ENCODE measurements at places on chromosomes 6 and 20.

GRCh38 chr20:51326201-51326819 lies 216.2 kb downstream of the NFATC2 start:
- peak; percentile 32 for DNase-seq

- DNase-seq: no peak
These were observed 6.7 kb downstream of the XRN2 start for GRCh38 chr20:21309678-21310467.

DNA sequence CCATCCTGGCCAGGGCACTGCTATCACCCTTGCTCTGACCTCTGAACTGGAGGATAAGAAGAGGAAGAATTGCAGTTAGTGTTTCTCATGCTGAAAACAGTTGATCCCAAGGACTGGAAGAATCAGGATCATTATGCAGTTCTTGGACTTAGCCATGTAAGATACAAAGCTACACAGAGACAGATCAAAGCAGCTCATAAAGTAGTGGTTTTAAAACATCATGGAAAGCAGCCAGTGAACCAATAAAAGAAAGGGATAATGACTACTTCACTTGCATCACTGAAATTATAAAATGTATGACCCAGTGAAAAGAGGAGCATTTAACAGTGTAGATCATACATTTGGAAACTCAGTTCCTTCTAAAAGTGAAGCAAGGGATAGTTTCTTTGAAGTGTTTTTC lies 47.7 kb downstream of the DNAH8 start:
- DNase-seq: no peak

DNA sequence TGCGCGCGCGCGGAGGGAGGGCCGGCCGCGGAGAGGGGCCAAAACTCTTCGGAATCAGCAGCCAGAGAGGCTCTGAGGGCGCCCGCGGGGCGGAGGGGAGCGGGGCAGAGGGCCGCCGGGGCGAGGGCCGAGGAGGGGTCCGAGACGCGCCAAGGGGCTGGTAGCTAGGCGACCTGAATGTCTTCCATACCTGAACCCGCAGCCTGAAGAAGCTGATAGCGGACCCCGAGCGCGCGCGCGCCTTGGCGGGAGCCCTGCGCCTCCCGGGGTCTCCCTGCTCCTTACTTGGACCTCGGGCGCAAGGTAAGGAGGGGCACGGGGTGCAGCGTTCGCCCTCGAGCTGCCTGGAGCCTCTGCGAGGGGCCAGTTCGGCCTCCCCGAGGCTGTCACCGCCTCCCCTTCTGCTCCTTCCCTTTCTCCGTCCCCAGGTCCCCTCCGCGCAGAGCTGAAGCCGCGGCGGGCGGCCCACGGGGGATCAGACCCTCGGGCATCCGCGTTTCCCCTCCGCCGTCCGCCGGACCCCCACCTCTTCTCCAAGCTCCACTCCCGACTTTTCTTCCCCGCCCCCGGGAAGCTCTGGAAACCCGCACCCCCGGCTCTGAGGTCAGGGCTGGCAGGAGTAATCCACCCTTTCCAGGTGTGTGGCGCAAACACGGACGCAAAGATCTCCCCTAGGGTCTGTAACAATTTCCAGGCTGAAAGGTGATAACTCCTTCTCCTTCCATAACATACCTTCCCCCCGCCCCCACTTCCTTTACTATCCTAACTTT lies 13.1 kb upstream of the DEK start:
- DNase-seq: no peak

DNA sequence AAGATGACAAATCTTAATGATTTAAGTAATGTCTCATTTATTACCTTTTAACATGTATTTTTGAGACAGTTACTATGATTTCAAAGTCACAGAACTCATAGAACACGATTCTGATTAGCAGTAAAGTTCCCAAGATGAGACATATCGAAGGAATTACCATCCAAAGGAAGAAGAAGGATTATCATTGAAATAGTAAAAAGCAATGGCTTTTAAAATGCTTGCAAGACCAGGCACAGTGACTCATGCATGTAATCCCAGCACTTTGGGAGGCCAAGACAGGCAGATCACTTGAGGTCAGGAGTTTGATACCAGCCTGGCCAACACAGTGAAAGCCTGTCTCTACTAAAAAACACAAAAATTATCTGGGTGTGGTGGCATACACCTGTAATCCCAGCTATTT lies 219.2 kb downstream of the KHDC1L start:
- DNase-seq: no peak

DNA sequence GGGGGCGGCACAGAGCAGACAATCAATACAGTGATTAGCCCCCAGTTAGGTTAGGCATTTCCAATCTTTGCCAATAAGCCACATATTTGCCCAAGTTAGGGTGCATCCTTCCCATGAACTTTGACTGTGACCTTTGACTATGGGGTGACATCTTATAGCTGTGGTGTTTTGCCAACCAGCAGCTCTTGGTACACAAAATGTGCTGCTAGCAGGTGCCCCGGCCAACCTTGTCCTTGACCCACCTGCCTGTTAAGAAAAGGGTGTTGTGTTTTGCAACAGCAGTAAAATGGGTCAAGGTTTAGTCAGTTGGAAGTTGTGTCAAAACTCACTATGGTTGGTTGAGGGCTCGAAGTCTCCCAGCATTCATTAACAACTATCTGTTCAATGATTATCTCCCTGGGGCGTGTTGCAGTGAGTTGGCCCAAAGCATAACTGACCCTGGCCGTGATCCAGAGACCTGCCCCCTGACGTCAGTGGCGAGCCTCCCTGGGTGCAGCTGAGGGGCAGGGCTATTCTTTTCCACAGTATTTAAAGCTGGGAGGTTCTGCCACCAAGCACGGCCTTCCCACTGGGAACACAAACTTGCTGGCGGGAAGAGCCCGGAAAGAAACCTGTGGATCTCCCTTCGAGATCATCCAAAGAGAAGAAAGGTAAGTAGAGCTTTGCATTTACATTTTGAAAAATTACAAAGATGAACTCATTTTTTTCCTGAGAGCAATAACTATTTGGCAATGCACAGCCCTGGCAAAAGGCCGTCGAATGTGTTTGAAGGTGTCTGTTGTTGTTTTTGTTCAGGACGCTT lies at the start of gene PCK1:
TSS of gene PCK1 (plus strand) at position 557 of the 802 bp plus-strand sequence. CDS start 302 bp downstream, outside the sequence.
- DNase-seq: peak; percentile 20

- DNase-seq: no peak
These were observed 59.6 kb downstream of the LINC00237 start for GRCh38 chr20:21046413-21047070.

DNA sequence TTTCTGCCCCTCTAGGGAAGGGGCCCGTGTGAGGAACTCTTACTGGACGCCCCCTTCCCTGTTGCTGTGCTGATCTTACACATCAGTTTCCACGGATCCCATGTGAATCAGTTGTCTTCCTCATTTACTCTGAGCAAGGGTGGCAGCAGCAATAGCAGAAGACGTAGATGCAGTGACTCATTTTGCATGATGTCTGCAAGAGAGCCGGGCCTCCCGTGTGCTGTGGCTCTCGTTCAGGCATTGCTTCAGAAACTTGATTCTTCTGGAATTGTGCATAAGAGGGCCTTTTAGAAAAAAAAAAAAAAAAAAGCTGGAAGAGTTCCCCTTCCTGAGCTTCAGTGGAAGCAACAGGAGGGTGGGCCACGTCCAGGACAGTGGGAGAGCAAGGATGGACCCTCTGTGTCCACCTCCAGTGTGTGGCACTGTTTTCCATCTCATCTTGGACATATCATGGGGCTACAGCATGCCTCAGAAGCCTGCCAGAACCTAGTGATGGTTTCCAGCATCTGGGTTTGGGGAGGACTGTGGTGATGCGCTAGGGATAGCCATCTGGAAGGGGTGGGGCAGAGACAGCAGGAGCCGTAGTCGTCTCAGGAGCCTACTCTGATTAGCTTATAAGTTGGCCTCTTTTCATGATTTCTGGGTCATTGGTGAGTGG lies 62.1 kb downstream of the FOXO3 start:
- DNase-seq: no peak

DNA sequence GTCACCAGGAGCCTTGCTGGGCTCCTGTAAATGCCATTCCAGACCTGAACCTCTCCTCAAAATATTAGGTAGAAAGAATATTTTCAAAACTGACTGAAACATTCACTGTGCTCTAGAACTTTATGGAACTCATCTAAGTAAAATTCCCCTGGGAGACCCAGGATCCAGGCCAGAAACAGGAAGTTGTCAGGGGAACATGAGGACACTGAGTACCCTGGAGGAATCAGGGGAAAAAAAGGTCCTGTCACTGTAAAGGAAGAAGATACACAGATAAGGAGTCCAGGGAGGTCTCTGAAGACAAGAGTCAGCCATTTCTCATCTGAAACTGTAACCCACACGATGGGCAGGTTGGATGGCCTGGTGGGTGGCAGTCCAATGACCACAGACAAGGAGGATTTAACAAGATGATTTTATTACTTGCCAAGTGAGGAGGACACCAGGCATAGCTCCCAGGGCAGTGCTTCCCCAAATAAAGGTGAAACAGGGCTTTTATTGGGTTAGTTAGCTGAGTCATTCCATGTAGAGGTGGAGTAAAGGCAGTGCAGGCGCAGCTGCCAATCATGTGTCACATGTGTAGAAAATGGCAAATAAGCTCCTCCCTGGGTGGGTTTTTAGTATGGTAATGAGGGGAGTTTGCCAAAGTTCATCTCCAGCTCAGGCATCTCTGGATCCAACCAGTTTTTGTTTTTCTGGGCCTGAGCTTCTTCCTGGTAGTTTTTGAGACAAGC lies 138.5 kb downstream of the RCAN2 start:
- no peak for DNase-seq

- DNase-seq: no peak
These were observed 125.7 kb upstream of the EDN1 start for GRCh38 chr6:12164508-12164770.

- no peak for DNase-seq
These were observed 38.8 kb upstream of the EMILIN3 start for GRCh38 chr20:41405436-41405835.

DNA sequence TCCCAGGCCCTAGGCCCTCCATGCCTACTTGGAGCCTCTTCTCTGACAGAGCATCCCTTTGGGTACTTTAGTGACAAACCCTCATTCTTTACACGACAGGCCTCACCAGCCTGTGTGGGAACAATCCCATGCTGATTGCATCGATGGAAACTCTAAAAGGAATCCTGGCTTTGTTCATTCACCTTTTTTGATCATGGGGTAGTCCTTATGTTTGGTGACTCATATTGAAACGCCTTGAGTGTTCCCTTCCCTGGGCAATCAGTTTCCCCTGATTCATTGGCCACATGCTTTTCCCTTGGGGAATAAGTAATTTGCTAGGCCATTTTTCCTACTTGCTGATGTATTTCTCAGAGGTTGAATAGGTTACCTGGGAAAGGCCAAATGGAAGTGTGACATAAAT lies 14.7 kb upstream of the TNFAIP3 start:
- DNase-seq: no peak

- no peak for DNase-seq
These were observed 81.6 kb downstream of the MRPL14 start for GRCh38 chr6:44045672-44046015.

DNA sequence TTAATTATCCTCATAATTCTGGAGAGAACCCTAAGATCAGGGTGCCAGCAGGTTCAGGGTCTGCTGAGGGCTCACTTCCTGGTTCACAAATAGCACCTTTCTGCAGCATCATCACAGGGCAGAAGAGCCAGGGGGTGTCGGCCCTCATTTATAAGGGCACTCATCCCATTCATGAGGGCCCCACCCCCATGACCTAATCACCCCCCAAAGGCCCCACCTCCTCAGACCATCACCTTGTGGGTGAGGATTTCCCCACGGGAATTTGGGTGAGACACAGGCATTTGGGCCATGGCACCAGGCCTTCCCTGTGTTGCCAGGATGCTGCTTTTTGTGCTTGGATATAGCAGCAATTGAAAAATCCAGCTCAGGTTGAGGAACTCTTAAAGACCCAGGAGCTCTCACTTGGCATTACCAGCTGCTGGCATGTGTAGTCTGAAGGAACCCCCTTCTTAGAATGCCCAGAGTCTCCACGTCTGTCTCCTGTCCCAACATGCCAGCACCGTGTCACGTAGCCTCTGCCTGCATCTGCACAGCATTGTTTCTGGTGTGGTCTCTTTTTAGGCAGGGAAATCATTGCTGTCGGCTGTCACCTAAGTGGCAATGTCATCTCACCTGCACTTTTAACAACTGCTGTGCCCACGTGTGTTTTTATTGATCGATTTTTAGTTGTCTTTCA lies 71.5 kb downstream of the RPP40 start:
- no peak for DNase-seq

DNA sequence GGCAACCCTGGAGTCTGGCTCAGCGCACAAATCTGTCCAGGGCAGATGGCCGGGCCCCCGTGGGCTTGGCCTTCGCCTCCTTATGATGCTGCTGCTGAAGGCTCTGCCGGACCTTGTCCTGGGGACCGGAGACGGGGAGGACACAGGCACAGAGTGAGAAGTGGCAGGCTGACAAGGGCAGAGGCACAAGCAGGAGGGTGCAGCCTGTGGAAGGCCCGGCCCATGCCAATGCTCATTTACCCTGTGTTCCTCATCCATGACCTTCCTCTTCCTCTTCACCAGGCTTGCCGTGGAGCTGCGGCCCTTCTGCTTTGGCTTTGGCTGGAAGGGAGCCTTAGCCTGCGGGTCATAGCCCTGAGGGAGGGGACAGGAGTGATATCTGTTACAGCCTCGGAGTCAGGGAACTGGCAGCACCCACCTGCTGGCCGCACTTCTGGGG lies 2.4 kb downstream of the B3GALT4 start:
- no peak for DNase-seq

DNA sequence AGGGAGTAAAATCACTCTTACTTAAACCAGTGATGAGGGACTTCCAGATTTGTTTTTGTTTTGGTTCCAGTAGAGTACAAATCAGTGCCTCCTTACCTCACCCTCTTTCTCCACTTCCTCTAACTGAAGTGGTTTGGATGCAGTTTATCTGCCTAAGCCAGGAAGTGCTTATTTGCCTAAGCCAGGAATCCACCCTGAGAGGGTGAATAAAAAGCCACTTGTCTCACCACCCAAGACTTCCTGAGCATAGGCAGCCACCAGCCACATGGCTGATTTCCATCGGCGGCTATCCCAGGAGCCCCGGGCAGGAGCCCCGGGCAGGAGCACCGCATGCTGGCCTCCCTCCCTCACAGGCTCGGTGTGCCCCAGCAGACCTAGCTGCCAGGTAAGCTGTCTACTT lies 12.0 kb downstream of the LRP11 start:
- DNase-seq: no peak

DNA sequence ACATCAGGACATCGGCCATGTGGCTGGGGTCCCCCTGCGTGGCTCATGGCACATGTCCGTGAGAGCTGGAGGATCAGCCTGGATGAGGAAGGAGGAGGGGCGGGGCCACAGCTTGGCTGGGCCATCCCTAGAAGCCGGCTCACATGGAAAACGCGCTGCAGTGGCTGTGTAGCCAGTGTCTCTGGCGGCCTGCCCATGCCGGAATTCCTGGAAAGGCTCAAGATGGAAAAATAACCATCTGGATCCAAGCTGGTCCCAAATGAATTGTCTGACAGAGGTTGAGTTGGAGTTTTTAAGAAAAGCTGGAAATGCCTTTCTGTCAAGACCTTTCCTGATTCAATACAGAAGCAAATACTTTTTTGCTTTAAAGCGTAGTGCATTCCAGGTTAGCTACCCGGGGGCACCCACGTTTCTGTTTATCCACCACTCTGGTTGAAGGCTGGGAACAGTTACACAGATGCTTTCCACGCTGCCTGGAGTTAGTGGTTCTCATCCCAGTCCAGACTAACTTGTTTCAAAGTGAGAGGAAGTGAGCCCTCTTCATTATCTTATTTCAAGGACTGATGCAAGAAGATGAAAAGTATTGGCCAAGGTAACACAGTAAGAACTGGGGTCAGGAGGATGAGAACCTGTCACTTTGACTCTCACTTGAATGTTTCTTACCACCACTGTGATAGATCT lies 99.0 kb downstream of the GMPR start:
- no peak for DNase-seq

- DNase-seq: no peak
These were observed 322.2 kb downstream of the SOX4 start for GRCh38 chr6:21915707-21916260.
